ENCODE measurements at places on chromosomes 1 and 21.

DNA sequence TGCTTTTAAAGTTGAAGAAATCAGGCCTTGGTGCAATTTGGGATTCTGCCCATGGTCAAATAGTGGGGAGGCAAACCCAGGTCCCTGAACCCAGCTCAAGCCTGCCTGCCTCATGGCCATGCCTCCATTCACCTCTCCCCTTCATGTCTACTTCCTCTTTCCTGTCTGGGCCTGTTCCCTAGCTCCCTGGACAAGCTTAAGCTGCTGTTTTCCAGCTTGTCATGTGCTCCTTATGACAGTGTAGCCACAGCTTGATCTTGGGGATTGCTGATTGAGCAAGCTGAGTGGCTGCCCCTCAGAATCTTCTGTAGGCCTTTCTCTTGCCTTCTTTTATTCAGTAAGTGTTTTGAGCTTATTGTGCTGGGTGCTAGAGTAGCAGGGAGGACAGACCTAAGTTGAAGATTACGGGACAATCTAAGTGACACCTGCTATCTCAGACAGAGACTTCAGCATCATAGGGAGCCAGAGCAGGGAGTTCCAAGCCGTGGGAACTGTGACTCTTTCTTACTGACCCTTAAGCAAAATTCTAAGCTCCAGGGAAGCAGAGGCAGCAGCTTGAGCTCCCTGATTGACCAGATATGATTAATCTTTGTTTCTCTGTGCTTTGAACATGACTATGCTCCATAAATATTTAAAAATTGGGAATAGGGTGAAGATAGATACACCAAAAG lies 520 bp upstream of the MR1 start:
- no peak for DNase-seq

DNA sequence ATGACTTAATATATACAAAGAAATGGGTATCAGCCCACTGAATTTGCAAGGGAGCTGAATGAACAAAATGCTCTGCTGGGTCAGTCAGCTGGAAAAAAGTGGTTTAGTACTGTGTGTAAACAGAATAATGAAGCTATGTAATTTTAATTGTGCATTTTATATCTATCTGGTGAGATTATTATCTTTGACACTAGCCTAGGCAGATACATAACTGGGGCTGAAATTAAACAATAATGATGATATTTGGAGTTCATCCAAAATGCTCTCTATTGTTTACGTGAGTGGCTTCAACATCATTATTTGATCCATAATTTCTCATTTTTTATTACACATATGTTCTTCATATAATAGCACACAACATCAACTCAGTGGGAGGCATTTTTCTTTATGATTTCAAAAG lies 208.5 kb upstream of the SNX7 start:
- no peak for DNase-seq

DNA sequence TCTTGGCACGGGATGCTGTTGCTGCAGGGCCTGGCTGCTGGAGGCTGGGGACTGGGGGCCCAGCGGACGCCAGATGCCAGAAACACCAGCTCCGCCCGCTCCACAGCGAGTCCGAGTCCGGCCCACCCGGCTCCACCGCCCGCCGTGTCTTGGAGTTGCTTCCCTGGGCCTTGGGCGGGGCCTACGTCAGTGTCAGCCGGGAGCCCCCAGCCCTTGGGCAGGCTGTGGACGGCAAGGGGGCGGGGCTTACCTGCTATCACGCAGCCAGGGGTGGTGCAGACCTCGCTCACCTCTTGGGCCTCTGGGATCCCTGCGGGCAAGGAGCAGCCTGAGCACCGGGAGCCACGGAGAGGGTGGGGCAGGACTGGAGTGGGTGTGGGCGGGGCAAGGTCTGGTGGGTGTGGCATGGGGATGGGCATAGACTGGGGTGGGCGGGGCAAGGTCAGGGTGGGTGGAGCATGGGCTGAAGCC lies 21.8 kb downstream of the MMEL1 start:
- peak; percentile 12 for DNase-seq

DNA sequence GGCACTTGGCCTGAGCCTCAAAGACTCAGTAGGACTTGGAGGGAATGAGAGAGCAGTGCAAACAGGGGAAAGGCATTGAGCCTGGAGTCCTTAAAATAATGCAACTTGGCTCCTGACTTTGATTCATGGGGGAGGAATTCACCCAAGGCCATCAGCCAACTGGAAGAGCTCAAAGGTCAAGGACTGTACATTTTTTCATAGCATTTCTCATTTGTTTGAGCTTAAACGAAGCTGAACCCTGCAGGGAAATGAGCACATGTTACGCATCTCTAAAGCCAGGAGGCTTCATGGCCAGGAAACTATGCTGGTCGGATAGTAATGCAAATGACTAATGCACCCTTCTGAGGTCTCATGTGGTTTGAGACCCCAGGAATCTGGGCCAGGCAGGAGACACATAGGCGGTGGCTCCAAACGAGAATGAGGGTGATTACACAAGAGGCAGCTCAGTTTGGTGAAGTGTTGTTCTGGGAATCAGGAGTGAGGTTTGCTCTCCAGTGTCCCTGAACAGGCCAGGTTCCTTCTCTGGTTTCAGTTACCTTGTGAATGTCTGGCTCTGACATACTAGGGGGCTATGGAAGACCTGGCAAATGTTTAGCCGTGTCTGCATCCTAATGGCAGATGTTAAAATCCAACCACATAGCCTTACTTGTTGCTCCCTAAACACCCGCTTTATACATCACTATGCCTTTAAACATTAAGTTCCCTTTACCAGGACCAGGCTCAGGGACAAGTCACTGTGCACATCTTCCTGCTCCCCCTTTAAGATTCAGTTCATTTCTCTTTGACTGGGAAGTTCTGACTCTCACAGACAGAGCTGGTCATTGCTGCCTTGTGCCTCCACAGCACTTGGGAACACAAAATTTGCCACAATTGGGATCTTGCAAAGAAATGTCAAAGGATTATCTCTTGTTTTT lies 503.9 kb upstream of the USP24 start:
- no peak for DNase-seq

GRCh38 chr1:23400324-23401114 lies 24.0 kb downstream of the TCEA3 start:
- no peak for DNase-seq

Data from activated naive CD4-positive, alpha-beta T cell treated with anti-CD3 and anti-CD28 coated beads, Interleukin-2, amount 50 U/mL, for 16 hours (primary cell).